ENCODE measurements at places on chromosomes 4 and X.

DNA sequence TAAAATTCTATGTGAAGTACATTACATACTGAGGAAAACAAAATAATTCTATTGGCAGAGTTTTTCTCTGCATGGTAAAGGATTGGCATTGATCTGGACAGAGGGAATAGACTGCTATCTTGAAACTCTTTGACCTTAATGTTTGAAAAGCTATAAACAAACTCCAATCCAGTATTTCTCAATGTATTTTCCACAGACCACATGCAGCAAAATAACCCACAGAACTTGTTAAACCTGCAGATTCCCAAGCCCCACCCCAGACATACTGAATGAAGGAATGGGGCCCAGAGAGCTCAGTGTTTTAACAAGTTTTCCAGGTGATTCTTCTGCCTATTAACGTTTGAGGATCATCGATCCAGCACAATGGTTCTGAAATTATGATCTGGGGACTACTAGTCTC is 15.7 kb downstream of the RNF128 start:
- DNase-seq, result no peak

DNA sequence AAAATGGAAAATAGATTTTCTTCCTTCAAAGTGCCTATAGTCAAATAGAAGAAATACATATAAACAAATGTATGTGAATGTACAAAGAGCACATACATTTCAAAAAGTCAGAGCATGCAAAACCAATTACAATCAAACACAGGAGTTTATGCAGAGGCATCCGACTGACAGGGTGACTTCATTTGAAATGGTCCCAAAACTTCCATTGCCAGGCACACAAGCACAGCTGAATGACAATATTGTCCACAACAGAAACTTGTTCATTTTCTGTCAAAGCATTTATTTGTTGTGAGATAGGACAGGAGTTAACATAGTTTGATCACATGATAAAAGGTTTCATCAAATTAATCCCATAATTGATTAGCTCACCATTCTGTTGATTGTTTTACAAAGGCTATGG is 96.4 kb upstream of the TTC29 start:
- DNase-seq, result no peak

- DNase-seq, result no peak
These were observed 13.3 kb downstream of the OFD1 start for GRCh38 chrX:13747836-13748235.

DNA sequence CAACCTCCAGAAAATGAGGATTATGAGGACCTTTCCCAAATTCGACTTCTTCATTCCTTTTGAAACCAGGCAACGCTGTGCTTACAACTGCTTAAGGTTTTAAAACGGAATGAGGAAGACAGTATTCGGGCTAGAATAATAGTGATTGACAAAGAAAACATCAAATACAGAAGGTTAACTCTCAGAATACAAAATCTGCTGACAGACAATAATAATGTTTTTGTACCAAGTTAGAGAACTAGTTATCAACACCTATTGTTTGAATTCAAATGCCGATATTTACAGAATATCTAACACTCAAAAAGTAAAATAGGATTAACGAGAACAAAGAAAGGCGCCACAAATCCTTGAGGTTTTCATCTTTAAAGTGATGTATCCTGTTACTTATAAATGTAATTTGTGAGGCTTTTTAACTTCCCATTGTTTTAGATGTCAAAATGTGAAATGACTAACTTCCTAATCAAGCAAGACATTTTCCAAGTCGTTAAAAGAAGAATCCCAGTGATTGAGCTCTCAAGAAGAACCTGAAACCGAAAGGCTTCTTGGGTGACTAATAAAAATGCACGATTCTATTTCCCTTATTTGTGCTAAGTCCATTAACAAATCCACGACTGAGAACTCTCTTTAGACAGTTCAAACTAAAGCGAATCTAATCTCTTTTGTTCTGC is 118.3 kb downstream of the SORBS2 start:
- DNase-seq, result no peak

DNA sequence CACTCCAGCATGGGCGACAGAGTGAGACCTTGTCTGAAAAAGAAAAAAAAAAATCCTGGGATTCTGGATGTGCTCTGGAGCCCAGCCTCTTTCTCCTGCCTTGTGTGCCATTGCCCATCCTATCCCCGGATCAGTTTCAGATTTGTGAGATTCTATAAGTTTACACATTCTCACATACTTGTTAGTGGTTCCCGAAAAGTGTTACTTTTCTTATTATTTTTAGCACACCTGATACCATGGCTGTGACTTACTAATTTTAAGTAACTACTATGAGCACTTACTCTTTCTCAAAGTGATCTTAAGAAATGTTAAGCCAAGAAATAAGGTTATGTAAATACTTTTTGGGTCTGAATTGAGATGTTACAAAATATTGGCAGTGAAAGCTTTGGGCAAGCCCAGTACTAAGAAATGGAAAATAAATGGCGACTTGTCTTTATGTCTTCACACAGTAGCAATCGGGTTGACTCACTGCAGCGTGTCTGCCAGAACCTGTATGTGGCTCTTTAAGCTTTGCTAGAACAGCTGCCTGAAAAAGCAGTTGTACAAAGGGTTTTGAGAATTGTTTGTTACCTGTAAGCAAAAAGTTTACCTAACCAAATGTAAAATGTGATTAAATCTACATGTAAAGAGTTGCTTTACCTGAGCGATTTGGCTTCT is 118.7 kb downstream of the KLHL8 start:
- DNase-seq, result no peak

DNA sequence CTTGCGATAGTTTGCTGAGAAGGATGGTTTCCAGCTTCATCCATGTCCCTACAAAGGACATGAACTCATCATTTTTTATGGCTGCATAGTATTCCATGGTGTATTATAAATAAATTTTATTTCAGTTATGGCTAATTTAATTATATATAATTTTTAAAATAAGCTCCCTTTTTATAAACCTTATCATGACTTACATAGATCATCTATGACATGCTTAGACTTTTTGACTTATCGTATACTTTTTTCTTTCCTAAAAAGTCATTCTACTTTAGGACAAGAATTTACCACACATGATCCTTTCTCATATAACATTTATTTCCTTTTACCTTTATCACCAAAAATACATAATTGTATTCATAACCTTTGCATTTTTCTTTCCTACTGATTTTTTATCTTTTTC is 376.5 kb downstream of the CCSER1 start:
- DNase-seq, result no peak

DNA sequence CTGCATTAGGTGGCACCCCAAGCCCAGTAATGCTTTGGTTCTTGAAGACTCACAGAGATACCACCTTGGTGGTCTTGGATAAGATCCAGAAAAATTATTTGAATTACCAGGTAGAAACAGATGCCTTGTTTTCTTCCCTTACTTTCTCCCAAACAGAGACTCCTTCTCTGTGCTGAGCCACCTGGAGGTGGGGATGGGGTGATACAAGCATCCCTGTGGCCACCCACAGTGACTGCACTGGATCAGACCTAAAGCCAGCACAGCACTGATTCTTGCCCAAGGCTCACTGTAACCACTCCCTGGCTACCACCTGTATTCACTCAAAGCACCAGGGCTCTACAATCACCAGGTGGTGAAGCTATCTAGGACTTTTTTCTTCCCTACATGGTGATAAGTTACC is 156.8 kb downstream of the TEX13A start:
- DNase-seq, result no peak
